ENCODE measurements at places on chromosomes 2 and 18.

GRCh38 chr2:144944546-144945220, 424.8 kb upstream of the ZEB2 start:
- no peak for DNase-seq

- no peak for DNase-seq
These were observed 15.4 kb upstream of the FARP2 start for GRCh38 chr2:241340631-241341163.

- no peak for DNase-seq
These were observed 16.9 kb upstream of the CRACDL start for GRCh38 chr2:98952966-98953365.

DNA sequence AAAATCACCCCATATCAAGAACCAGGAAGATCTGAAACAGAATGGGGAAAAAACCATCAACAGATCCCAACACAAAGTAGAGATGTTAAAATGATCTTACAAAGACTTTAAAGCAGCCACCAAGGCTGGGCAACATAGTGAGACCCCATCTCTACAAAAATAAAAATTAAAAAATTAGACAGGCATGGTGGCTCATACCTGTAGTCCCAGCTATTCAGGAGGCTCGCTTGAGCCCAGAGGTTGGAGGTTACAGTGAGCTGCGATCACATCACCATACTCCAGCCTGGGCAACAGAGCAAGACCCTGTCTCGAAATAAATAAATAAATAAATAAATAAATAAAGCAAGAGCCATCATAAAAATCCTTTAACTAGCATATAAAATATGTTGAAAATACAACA, 20.5 kb downstream of the RPRD1A start:
- no peak for DNase-seq

- DNase-seq: no peak
These were observed 121.9 kb upstream of the GATA6 start for GRCh38 chr18:22047485-22047884.

DNA sequence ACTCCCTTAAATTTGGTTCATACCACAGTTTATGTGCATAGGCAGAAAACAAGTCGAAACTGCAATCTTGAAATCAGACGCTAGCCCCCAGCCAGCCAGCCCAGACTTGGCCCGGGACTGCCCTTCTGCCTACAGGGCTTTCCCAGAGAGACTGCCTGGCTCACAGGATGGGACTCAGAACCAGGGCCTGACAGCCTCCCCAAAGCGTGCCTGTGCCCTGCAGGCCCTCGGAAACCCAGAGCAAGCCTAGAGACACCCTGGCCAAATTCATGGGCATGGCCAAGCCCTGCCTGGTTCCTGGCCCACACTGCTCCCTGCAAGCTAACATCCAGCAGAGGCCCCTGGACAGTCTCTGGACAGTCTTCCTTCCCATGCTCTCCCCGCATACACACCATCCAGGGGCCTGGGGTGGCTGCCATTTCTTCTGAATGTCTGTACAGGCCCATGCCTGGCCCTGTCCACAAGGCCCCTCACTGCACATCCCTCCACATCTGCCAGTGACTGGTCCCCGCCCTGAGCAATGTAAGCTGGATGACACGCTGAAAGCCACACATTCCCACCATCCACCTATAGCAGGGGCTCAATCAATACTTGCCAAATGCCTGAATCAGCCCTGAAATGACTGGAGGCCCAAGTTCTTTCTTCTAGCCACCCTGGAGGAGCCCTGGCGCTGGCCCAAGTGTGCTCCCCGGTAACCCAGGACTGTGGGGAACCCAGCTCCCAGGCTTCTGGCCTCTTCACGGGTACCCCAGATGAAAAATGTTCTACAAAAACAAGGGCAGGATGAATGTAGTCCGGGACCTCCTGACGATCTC, 73.1 kb downstream of the HDAC4 start:
- DNase-seq: no peak

DNA sequence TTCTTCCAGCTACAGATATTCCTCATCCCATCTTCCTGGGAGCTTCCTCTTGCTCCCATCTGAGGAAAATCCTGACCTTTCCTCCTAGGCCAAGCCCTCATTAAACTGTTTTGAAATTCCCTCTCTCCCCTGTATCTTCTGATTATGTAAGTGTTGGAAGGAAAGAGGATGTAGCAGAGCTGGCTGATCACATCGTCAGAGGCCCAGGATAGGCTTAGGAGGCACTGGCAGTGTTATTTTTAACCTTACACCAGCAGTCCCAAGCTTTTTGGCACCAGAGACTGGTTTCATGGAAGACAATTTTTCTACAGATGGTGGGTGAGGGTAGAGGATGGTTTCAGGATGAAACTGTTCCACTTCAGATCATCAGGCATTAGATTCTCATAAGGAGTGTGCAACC, 630.4 kb downstream of the EPHA4 start:
- DNase-seq: no peak

GRCh38 chr2:20207051-20207450, 17.9 kb downstream of the SDC1 start:
- no peak for DNase-seq

GRCh38 chr2:134161170-134161547, 92.7 kb upstream of the MGAT5 start:
- DNase-seq: no peak

DNA sequence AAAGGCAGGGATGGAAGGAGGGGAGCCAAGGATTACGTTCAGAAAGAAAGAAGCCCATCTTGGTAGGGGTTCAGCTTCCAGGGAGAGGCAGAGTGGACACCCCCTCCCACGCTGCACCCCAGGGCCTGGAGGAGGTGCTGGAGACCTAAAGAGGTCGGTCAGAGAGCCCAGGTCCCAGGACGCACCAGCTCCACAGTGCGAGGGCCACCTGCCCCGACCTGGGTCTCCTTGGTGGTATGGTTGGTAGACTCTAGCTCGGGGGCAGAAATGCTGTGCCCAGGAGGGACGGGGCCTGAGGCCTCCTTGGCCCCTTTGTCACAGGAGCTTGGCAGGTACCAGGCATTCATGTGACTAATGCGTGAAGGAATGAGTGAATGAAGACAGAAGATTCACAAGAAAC, 87.1 kb upstream of the RAB6C start:
- no peak for DNase-seq

DNA sequence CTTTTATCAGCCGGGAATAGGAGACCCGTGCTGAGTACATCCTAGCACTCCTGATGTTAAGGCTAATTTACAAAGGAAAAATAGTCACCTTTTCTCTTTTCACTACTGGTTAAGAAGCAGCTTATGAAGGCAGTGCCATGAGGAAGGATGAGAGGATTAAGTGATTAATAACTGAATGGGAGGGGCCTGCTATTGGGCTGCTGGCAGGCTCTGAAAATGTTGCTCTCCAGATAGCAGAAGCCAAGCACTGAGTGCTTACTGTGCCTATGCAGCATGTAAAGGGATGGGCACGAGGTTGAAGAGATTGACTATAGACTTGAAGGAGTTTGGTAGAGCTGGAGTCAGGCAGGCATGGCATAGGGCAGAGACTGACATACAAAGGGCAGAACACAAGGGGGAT, 282.4 kb upstream of the THSD7B start:
- no peak for DNase-seq

DNA sequence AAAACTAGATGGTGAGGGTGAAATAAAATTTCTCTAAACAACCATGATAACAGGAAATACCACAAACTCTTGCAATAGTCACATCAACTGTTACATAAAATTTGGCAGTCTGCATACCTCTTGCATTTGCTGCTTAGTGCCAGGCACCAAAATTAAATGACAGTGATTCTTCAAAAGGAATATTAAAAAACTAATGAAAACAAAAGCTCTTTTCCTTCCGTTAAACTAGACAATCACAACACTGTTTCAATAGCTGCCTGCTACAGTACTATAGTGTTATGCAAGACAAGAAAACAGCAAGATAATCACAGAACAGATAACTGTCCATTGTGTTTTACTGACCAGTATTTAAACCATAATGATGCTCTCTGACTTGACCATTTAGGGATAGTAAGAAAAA, 239.0 kb upstream of the SMAD7 start:
- DNase-seq: no peak

DNA sequence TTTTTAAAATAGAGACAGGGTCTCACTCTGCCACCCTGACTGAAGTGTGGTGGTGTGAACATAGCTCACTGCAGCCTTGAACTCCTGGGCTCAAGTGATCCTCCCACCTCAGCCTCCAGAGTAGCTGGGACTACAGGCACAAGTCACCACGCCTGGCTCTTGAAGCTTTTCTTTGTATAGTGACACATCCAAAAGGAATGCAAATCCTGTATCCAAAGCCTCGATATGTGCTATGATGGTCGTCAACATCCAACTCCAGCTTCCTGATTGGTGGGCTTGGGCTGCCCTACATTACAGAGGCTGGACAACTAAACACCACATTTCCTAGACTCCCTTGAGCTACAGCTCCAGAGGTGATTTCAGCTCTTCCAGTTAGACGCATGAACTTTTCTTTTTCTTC, 101.7 kb upstream of the PGAP1 start:
- no peak for DNase-seq

DNA sequence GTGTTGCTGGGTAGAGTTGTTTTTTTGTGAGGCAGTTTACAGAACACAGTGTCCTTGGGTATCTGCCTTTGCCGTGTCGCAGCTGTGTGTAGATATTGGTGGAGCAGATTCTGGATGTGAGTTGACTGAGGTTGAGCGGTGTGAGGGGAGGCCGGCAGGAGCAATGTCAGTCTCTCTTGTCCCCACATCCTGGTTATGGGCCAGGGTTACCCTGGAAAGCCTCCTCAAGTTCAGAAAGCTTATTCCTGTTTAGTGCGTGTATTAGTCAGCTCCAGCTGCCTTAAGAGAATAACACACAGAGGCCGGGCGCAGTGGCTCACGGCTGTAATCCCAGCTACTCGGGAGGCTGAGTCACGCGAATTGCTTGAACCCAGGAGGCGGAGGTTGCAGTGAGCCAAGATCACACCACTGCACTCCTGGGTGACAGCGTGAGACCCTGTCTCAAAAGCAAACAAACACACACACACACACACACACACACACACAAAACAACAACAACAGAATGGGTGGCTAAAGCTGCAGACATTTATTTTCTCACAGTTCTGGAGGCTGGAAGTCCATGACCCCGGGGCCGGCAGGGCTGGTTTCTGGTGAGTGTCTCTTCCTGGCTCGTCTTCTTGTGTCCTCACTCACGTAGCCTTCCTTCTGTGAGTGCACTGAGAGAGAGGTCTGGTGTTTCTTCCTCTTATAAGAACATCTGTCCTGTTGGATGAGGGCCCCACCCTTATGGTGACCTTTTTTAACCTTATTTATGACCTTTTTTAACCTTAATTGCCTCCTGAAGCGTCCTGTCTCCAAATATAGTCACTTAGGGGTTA, 5.1 kb downstream of the NCK2 start:
- DNase-seq: no peak

DNA sequence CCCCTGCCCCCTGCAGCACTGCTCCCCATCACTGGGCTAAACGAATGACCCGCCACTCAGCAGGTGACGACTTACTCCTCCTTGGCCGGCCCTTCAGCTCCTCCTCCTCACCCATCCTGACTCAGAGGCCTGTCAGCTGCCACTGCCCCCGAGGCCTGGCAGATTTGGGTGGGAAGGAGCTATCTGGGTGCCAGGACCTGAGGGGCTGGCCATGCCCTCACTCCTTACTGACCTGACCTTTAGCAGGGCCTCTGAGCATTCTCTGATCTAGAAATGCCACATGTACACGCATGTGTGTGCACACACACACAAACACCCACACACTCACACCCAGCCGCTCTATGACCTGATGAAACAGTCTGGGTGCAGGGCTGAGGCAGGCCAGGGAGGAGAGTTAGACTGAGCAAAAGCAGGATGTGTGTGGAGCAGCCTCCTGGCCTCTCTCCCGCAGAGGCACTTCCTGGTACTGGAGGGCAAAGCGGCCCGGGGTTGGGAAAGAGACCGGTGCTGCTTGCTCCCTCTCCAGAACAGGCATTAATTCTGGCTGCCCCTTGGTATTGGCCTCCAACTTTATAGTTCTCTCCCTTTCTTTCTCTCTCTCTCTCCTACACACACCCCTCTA, 68.0 kb downstream of the ZFP36L2 start:
- DNase-seq: no peak

DNA sequence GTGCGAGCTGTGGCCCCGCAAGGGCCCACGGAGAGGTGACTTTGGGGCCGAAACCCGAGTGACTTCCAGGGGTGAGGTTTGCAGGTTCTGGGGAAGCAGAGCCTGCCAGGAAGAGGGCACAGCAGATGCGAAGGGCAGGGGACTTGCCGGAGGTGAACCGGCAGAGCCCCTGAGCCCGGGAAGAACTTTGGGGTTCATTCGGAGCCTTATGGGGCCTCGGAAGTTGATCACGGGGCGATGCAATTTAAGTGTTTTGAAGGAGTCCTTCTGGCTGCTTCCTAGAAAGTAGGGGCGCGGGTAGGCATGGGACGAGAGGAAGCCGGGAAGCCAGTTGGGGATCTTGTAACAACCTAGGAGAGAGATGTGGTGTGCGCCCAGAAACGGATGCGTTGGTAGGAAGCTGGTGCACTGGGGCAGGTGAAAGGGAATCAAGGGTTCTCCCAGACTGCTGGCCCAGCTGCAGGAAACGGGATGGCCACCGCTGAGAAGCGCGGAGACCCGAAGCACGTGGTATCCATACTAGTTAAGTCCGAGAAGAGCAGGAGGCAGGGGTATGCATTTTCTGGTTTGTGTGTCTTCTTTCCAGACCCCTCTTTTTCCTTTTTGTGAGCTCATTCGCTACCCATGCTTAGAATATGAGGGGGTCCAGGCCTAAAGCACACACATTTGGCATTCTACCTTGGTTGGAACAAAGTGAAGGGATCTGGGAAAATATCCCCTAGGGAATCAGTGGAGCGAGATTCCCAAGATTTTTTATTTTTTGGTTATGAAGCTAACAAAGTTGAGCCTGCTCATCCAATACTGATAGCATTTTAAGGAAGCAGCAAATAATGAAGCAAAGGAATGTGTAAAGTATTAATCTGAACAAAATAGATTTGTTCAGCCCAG, 758 bp downstream of the SCLY start:
- DNase-seq: no peak

DNA sequence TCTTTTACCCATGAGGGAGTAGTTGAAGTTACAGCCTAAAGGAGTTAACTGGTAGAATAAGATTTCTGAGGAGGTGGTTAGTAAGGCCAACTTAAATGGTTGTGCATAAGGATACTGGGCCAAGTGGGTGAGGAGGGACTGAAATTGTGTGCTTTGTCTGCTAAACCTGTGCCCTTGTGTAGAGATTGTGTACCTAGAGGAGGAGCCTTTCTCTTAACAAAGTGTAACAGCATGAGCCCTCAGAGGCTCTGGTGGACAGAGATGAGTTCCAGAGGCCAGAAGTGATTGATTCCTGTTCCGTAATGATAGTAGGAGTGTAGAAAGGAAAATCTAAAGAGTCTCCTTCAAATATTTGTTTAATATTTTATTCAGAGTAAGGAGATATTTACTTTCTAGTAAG, 42.9 kb downstream of the OTX1 start:
- DNase-seq: no peak

DNA sequence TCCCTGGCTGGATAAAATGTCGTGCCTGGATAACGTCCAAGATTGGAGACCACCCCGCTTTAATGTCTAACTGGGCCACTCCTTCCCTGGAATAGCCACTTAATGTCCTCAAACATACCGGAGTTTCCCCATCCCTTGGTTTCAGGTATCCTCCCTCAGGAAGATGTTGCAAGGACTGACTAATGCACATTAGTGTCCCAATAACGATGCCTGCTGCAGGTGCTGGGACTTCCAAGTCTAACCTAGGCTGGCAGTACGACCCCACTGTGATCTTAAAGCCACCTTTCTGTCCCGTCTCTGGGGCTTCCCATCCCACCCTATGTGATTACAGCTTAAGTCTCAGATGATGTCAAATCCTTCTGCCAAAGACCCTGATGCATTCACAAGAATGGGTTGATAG, 1.1 kb upstream of the ATP6V1C2 start:
- no peak for DNase-seq

Data from stimulated activated CD4-positive, alpha-beta T cell treated with anti-CD3 and anti-CD28 coated beads, Interleukin-1b, Interleukin-23, amount 100 ng/mL, for 4 hours (primary cell).